ENCODE measurements at places on chromosomes 13 and 19. TPM values are rescaled to one million over a fixed set of nuclear protein-coding genes. Genes with fewer than 3 reads are reported as not detected.

DNA sequence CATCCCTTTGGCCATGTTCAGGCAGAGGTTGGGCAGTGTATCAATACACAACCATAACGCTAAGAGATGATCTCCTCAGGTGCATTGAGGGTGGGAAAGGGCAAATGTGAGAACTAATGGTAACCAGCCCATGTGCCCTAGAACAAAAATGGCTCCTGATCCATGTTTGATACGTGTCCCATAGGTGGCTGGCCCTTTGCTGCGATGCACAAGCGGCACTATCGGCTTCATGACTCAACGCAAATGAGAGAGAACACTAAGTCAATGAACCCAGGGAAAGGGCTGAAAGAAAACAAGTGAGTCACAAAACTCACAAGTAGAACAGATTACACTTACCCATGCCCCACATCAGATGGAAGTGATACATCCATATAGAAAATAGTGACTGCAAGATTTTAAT lies 201.7 kb downstream of the ABCC4 start:
- H3K4me3 ChIP-seq, result no peak overlapping the region
- no peaks in the 10 kb centered on the region for H3K36me3 ChIP-seq
- H3K4me1 ChIP-seq, result no peaks in the 10 kb centered on the region
- H3K27me3 ChIP-seq, result no peaks in the 10 kb centered on the region
- no peak overlapping the region for H3K27ac ChIP-seq

DNA sequence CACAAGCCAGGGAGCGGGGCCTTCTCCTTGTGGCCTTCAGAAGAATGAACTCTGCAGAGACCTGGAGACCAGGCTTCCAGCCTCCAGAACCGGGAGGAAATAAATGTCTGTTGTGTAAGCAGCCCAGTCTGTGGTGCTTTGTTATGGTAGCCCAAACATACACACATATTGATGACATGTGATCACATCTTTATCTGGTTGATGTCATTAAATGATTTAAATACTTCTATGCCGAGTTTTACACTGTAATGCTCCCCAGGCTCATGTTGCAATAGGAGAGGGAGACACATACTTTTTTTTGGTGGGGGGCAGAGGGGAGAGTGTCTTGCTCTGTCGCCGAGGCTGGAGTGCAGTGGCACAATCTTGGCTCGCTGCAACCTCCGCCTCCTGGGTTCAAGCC lies 188.0 kb upstream of the IRS2 start:
- H3K4me1 ChIP-seq, result no peaks in the 10 kb centered on the region
- H3K36me3 ChIP-seq, result no peaks in the 10 kb centered on the region
- H3K27ac ChIP-seq, result no peak overlapping the region
- H3K4me3 ChIP-seq, result no peak overlapping the region

DNA sequence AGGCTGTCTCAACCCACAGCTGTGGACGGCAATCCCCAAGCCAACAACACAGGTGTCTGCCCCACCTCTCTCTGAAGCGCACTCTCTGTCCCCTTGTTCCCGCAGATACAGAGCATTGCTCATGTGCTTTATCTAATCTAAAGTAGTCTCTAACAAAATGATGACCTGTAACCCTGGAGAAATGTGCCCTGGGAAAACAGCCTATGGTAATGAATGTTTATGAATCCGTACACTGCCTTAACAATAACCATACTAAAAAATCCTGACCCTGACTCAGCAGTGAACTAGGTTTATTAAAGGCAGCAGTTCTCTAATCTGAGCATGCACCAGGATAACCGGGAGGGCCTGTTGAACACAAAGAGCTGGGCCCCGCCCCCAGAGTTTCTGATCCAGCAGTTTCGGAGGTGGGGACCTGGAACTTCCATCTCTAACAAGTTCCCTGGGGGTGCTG lies 50.7 kb upstream of the SLC15A1 start:
- H3K4me1 ChIP-seq, result no peaks in the 10 kb centered on the region
- H3K27ac ChIP-seq, result no peak overlapping the region
- no peaks in the 10 kb centered on the region for H3K27me3 ChIP-seq
- H3K4me3 ChIP-seq, result no peak overlapping the region

GRCh38 chr13:32007494-32007893 lies 24.1 kb upstream of the FRY start:
- H3K36me3 ChIP-seq, result no peaks in the 10 kb centered on the region
- DNase-seq, result no peak
- no peak overlapping the region for H3K27ac ChIP-seq
- H3K27me3 ChIP-seq, result no peaks in the 10 kb centered on the region
- peaks cover 4% of the 10 kb centered on the region for H3K4me1 ChIP-seq

DNA sequence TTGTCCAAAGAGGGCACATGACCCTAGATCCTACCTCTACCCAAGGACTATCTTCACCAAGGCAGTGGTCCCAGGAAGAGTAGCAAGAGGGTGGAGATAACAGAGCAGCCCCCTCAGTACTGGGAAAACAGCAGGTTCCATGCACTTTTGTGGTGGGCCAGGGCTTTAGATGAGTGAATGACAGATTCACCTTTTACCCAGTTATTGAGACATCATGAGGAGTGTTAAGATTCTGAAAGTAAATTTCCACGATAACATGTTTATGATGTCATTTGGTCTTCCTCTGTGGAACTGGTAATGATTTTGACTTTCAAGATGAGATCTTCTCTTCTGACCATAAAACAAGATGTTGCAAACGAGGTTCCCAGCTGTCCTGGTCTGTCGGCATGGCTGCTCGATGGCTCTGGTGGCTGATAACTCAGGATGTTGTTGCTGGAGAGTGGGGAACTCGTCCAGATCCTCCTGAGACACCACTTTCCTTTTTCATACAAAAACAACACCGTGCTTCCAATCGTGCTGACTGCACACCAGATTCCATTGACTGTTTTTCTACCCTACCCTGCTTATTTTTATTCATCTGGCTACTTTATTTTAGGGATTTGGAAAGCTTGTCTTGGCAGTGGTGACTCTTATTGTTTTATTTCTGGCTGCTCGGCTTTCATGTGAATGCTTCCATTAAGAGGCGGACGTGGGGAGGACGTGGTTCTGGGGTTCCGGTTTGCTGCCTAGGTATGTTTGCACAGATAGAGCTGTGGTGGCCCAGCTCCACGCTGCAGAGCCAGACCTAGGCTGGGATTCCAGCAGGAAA lies 88.5 kb downstream of the LRCH1 start:
- DNase-seq, result no peak
- no peak overlapping the region for H3K27ac ChIP-seq
- no peak overlapping the region for H3K4me3 ChIP-seq
- no peaks in the 10 kb centered on the region for H3K27me3 ChIP-seq
- H3K4me1 ChIP-seq, result no peaks in the 10 kb centered on the region

The IGFL3 gene
- polyA plus RNA-seq, result not detected
